Caki2 (cell line): ENCODE measurements at places on chromosomes 1 and 21.

- DNase-seq = no peak
These were observed 10.1 kb downstream of the TADA1 start for GRCh38 chr1:166865926-166866325.

GRCh38 chr1:26771643-26772321 is 16.0 kb upstream of the PIGV start:
- peak; percentile 98 for DNase-seq

DNA sequence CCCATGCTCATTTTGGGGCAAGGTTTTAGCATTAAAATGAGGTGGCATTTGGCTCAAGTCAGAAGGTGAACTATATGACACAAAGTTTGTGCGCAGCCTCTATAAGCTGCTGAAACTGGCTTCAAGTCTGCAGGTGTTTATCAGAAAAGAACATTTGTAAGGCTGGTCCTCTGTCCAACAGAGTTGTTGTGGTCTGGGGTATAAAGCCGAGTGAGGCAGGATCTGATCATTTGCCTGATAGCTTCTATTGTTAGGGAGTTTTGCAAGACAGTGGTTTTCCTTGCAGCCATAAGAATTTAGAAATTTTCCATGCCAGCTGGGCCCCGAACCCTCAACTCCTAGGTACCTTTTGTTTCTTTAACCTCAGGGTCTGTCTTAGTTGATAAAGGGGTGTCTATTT is 130.8 kb downstream of the PGBD5 start:
- no peak for DNase-seq

GRCh38 chr1:221706876-221707582 is 34.9 kb downstream of the DUSP10 start:
- no peak for DNase-seq

DNA sequence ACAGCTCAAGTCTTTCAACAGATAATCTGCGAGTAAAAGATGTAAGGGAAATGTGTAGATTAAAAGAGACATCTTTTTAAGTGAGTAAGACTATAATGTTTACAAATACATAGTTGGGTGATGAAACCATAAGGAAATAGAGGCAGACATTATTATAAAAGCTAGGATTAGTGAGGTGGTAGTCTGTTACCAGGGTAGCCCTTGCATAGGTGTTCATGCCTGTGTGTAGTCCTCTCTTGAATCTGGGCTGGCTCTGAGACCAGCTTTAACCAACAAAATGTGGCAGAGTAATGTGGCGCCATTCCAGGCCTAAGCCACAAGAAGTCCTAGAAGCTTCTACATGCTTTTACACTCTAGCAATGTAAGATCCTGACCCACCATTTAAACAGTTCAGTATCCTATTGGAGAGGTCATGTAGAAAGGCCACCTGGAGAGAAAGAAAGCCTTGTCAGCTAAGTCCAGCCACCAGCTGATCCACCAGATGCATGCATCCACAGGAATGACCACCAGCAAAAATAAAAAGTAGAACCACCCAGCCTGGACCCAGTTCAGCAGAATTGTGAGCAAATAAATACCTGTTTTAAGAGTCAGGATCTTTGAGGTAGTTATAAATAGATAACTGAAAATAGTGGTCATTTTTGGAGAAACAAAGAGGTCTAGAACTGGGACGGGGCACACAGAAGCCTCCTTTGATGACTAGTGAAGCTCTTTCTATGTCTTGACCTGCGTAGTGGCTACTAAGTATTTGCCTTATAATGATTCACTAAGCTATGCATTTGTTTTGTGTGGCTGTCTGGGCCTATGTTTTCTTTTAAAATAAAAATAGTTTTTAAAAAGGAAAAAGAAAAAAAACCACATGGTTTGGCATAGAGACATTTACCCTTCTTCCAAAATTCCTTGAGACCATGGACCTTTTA is 8.1 kb downstream of the NIBAN1 start:
- no peak for DNase-seq

DNA sequence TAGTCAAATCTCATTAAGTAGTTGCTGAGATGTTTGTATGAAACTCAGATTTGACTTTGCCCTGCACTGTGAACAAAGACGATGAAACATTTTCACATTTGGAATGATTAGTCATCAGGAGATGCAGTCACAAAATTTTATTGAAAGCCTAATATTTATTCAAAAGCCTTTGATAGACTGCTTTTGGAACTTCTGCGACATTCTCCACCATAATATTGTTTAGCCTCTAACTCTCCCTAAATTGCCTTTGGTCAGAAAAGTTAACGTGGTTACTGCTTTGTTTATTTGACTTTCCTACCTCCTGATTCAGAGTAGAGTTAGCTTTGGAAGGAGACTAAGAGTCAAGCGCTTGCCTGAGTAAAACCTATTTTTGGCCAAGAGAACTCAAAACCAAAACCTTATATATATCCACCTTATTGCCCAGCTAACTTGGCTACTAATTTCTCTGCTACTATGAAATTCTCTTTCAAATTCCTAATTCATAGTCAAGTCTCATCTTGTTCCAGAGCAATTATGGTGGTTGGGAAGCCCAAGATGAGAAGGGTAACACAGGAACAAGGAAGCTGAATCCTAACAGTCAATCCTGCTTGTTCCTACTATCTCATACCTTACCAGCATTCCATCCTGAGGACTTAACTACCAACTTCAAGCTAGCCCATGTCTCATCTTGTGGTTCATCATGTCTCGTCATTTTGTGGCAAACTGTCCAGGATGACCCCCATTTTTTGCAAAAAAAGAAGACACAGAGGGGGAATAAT is 429.6 kb downstream of the USP25 start:
- no peak for DNase-seq
